CD4-positive, alpha-beta T cell treated with Interleukin-21 for 1 hour (primary cell): ENCODE measurements at places on chromosomes 5 and 9.

GRCh38 chr9:12689233-12689632 is 4.0 kb upstream of the TYRP1 start:
- DNase-seq: no peak

- no peak for DNase-seq
Measured at GRCh38 chr9:101383361-101383760, 1.4 kb downstream of the BAAT start.

DNA sequence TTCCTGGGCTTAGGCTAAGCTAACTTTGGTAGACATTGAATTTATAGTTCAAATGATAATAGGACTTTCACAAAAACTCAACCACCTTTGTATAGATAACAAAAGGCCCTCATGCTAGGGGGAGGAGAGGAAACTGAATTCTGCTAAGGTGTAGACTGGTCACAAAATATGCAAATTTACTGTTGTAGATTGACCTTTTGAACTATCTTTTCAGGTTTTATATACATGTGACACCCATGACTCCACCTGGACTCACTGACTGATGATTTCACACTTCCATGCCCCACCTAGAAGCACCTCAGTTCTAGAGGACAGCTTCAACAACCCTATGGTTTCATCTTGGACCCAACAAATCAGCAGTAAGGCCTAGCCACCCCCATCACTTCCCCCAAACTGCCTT is 165.7 kb downstream of the CEMIP2 start:
- no peak for DNase-seq

DNA sequence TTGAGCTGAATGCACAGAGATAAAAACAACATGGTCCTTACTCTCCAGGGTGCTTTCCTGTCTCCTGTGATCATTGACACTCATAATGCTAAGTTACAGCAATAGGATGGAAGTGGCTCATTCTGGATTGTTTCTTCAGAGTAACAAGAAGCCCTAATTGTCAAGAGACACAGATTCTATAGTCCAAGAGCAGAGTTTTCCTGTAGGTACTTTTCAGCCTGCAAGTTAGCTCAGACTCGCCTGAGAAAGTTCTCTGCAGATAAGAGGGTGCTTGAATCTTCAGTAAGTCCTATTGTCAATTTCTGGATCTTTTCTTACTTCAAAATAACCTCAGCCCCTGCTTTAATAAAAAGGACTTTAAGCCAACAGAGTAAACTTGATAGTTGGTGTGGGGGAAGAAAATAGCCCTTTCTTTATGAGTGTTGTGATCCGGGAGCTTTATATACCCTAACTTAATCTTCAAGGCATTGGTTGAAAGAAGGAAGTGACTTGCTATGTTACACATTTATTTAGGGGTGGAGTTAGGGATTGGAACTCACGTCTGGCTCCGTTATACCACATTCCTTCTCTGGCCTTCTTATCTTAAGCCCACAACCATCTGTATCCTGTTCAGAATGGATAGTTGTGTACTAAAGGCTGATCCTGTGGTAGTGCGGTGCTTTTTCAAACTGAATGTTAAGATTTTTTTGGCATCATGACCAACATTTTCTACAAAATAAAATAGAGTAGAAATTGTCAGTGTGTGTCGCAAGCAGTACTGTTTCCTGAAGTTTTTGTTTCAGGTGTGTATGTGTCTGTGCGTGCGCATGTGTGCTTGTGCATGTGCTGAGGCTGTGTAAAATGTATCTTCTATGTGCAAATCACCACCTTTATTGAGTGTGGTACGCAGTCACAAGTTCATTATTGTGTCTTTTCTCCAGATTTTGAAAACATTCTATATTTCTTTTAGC is 173.9 kb downstream of the WDR70 start:
- DNase-seq: no peak
